Lung (tissue), 17 donors: ENCODE measurements at places on chromosomes 12 and 14. TPM values are rescaled to one million over a fixed set of nuclear protein-coding genes. Genes with fewer than 3 reads are reported as not detected.

Gene LYZ
- total RNA-seq: 186 TPM

Gene FKBP11
- 13.1 TPM for total RNA-seq

GRCh38 chr14:94775091-94775870 lies 5.4 kb upstream of the GSC start:
- DNase-seq: peak; percentile 33

GRCh38 chr14:58812050-58812910 lies 174.5 kb downstream of the DACT1 start:
- no peak for DNase-seq

DNA sequence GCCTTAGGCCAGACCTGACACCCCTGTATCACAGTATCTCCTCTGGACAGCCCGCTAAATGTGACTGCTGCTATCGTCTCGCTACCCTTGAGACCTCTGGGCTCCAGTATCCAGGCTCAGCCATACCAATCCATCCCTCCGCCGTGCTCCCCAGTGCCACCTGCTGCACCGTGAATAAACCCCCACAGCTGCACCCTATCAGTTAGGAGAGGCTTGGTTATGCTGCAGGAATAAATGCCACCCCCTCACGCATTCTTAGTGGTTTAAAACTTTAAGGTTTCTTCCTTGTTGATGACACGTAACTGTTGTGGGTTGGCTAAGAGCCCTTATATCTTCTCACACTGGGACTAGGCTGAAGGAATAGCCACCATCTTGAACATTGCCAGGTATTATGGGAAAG lies 12.1 kb downstream of the CCDC63 start:
- no peak for DNase-seq

GRCh38 chr12:123346946-123347345 lies 17.7 kb downstream of the SBNO1 start:
- DNase-seq: no peak

DNA sequence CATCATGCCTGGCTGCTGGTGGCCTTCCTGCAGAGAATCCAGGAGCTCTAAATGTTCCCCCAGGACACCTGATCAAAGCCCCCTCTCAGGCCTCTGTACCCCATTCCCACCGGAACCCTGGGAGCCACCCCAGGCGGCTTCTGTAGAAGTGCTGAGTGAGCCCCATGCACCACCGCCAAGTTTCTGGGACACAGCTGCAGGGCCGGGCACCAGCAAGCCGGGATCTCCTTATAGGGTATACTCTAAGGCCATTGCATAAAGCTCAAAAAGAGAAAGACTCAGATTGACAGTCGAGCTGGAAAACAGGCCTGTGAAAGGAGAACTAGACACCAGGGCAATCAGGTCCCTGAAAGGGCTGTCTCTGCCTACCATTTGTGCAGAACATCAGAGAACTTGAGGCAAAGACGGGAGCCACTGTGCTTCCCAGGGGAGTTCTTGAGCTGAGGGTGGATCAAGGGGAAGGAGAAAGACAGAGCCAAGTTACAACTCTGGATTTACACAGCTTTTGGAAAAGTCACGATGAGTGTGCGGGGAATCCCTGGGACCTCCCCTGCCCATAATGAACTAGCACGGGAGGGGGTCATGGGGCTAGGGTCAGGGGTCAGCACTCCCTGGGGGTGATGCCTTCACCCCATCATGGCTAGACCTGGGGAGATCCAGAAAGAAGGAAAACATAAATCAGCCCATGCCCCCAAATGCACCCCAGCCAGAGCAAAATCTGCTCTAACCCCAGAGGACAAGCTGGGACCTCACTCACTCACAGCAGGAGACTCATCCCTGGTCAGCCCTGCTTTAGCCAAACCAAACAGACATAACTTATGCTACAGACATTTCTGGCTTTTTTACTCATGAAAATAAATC lies 51.1 kb downstream of the ITPK1 start:
- DNase-seq: no peak

- no peak for DNase-seq
These were observed 37.9 kb upstream of the GPRC5A start for GRCh38 chr12:12853435-12853834.

DNA sequence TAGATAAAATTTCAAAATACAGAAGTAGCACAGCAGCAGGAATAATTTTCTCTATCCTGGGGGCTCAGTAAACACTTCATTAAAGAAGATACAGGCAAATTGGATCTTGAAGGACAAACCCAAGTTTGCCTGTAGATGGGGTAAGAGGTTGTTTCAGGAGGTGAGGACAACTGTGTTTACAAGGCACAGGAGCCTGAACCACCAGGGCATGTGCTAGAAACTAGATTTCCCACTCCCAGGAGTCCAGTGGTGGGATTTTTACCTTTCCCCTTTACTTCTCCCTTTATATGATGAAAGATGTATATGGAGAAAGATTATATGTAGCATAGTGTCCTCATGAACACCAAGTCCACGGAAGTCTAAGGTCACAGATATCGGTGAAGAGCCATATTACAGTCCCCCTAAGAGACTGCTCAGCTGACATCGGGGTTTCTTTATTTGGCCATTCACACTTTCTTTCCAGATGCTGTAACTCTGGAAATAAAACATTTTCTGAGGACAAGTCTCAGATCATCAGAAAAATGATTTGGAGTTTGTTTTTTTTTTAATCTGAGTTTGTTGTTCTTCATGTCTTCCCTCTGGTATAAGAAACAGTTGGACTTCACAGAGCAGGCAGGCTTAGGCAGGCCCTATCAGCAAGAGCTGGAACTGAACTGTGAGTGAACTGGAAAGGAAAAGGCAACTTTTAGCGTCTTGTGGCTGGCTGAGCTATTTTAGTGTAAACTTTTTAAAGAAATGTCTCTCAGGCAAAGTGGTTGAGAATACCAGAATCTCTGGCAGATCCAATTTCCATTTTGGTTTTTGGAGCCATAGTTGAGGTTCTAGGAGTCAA lies 8.0 kb upstream of the EVL start:
- peak; percentile 62 for DNase-seq

GRCh38 chr14:64202716-64203115 lies 91.5 kb downstream of the ESR2 start:
- no peak for DNase-seq
